ENCODE measurements at places on chromosomes 13 and 19.
A peak's percentile ranks its signal among the peaks of the same experiment; 100 is the strongest.

- no peak for DNase-seq
These were observed 49.7 kb downstream of the CRTC1 start for GRCh38 chr19:18733196-18733647.

- DNase-seq: no peak
These were observed 24.5 kb downstream of the SAE1 start for GRCh38 chr19:47155148-47155547.

- no peak for DNase-seq
These were observed 5.7 kb downstream of the PTPRS start for GRCh38 chr19:5334824-5335500.

- no peak for DNase-seq
These were observed 6.9 kb upstream of the OVOL3 start for GRCh38 chr19:36103842-36104552.

GRCh38 chr13:100517728-100518127 lies 70.9 kb downstream of the GGACT start:
- DNase-seq: no peak

DNA sequence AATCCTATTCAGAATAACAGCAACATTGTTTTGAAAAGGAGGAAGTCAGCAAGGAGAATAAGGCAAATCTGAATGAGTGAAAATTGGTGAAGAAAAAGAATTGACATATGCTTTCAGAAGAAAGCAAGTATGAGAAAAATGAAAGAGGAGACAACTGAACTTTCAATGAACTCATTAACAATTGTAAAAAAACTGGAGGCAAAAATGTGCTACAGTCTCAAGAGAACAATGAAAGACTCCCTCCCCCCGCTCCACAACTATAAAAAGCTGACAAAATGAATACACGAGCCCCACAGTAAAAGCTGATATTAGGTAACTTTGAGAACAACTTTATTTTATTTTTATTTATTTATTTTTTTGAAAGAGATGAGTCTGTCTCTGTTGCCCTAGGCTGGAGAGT lies 373.1 kb downstream of the DIAPH3 start:
- no peak for DNase-seq

GRCh38 chr13:89363144-89363543 lies 1692.0 kb downstream of the SLITRK5 start:
- no peak for DNase-seq

DNA sequence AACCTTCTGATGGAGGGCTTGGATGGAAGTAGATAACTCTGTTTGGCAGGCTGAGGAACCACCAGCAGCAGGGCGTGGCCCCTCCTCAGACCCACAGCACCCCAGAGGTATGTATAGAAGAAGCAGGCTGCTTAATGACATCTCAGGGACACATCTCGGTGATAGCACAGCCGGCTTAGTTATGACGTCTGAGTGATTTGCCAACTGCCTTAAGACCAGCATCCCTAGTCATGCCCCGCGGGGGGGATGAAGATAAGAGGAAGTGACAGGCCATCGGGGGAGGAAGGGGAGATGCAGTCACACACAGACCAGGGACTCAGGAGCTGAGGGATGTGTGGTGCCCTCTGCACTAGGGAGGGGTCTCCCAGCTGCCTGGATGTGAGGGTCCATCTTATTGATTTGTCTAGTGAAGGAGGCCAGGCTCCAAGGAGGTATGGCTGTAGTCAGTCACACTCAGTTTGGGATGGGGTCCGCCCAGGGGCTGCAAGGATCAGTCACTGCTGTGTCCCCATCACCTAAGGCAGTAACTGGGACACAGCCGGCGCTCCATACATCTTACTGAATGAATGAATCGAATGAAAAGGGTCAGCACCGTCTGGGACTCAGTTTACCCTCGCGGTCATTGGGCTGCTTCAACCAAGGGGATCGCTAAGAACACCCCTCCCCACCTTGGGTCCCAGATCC lies 19.2 kb upstream of the ERCC1 start:
- DNase-seq: no peak

- DNase-seq: peak; percentile 16
These were observed 4.8 kb downstream of the FFAR3 start for GRCh38 chr19:35363001-35363590.

DNA sequence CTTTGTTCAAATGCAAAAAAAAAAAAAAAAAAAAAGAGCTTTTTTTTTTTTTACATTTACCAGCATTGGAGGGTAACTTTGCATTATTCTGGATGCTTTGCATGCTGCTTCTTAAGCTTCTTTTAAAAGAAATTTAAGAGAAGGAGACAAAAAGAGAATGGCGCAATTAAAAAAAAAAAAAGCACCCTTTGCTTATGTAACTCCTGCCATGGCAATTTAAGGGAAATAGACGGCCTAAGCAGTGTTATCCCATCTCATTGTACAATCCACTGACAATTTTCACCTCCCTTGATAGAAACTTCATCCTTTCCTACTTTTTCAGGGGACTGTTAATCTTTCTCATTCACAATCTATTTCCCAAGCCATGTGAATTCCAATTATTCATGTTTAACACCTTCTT lies 129.8 kb downstream of the KCTD12 start:
- no peak for DNase-seq

DNA sequence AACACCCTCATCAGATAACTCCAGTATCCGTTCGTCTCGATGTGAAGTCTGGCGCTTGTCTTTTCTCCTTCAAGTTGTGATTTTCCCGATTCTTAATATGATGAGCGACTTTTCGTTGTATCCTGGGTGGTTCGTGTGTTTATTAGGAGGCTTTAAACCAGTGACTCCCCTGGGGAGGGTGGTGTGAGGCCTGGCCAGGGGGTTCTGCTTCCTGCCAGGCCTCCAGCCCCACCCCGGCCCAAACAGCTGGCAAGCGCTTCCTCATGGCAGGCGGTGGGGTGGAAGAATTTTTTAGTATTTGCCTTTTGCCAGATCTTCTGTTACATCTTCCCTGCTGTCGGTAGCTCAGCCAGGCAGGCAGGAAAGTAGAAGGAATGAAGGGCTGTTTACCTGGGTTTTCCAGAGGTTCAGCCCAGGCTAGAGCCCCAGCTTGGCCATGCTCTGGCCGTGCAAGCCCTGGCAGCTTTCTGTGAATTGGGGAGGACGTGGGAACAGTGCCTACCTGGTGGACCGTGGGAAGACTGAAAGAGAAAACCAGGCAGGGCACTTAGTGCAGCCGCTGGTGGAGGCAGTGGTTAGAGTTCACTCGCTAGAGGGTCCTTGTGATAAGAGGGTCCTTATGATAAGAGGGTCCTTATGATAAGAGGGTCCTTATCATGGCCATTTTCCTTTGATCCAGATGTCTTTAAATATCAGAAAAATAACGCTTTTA lies 37.7 kb upstream of the DCUN1D2 start:
- no peak for DNase-seq

- DNase-seq: no peak
These were observed 193.3 kb downstream of the SLC7A1 start for GRCh38 chr13:29402166-29402636.

DNA sequence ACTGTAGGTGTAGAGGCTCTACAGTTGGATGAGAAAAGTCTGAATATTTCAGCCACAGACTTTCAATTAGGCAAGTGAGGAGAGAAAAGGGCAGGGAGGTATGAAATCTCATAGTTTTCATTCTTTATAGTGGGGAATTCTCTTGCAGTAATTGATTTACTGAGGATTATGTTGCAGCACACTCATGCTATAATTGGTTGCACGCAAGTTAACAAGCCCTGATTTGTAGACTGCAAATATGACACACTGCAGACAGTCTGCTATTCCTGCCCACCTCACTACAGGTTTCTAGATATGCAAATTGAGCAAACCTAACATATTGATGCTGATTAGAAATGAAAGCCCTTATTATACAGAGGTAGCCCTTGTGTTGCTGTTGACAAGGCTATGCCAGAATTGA lies 139.4 kb downstream of the LHFPL6 start:
- no peak for DNase-seq

DNA sequence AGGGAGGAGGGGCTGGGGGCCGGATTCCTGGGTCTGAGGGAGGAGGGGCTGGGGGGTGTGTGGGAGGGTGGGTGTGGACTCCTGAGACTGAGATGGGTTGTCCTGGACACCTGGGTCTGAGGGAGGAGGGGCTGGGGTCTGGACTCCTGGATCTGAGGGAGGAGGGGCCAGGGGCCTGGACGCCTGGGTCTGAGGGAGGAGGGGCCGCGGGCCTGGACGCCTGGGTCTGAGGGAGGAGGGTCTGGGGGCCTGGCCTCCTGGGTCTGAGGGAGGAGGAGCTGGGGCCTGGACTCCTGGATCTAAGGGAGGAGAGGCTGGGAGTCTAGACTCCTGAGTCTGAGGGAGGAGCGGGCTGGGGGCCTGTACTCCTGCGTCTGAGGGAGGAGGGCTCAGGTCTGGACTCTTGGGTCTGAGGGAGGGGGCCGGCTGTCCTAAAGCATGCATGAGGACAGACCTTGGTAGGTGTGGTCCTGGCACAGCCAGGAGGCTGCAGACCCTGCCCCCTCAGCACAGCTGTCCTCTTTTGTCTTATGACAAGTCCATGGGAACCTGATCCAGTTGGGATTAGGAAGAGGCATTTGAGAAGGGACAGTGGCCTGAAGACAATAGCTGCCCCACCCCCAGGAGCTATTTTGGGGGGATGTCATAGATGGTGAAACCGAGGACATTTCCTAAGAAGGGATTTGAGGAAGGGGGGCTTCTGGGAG lies 1.3 kb downstream of the TNNT1 start:
- no peak for DNase-seq

DNA sequence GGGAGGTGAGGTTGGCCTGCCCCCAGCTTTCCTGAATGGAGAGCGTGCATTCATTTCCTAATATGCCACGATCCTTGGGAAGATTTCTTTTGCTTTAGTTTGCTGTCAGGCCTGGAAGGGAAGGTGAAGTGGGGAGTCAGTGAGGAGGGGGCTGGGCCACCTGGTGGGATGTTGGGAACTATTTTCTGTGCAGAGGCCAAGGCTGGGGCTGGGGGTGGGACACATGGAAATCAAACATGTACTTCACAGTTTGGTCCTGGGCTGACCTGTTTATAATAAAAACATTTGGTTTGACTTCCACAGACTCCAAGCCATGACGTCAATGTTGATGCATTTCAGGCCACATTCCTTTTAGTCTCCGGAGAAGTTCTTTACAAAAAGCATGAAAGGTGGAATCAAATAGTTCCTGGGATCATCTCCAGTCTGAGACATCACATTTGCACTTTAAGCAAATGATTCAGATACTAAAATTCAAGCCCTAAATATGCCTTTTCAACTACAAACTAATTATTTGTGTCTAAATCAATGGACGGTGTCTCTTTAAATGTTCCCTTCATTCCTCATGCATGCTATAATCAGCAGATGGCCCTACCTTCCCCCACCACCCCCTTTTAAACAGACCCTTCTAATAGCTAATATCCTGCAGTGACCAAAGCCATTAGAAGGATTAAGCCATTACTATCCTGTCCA lies 41.5 kb upstream of the MEDAG start:
- no peak for DNase-seq

DNA sequence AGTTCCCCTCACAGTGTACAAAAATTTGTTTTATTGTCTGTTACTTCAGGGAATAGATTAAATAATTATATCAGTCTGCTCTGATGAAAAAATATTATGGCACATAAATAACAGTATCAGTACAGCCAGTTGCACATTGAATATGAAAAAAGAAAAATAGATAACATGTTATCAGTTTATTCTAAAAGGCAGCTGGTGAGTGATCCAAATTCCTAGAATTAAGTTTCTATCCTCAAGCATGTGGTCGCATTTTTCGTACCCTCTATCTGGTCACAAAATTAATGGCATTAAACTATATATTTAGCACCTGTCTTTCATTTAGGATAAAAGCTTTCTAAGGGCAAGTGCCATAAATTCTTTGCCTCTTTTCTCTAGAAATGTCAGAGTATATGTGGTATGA lies 944.8 kb upstream of the PCDH9 start:
- DNase-seq: no peak

DNA sequence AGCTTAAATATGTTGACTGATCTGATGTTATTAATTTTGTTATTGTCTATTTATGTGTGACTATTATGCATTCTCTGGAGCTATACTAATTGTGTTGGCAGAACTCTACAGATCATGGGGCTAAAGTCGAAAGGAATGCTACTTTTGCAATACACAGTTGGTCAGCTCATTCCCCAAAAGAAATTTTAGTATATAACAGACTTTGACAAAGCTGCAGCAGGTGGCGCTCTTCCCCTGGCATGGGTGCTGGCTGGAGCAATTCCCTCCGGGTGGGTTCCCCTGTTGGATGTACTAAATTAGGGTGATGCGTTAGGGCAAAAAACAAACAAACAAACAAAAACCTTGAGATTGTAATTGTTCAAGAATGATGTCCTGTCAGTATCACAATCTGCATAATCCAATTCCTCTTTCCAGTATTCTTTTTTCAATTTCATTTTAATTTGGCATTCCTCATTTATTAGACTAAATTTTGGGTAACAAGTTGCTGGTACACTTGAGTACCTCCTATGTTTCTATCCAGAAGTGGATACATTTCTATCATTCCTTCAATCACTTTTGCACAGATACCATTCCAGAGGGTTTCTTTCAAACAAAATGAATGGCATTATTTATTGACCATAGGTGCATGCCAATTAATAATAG lies 322.8 kb upstream of the EDNRB start:
- no peak for DNase-seq

GRCh38 chr13:50805805-50806204 lies 37.7 kb downstream of the DLEU7 start:
- no peak for DNase-seq

DNA sequence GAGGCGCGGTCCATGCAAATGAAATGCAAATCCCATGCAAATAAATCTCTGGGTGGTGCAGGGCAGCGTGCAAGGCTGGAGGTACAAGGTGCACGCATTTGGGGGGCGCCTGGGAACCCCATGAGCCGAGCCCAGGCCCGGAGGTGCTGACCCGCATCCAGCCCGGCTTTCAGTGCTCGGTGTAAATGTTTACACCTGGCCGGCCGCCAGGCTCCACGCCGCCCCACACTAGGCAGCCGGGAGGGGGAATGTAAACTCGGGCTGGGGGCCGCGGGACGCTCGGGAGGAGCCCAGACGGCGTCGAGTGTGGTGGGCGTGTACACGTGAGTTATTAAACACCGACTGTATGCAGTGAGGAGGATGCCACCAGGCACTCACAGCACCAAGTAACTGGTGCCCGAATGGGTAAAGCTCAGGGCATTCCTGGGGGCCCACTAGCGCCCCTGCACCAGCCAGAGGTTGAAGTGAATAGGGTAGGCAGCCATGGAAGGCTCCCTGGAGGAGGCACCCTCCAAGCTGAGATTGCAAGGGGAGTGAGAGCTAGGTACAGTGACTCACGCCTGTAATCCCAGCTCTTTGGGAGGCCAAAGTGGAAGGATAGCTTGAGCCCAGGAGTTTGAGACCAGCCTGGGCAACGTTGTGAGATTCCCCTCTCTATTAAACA lies 17.2 kb downstream of the FUT6 start:
- no peak for DNase-seq

- no peak for DNase-seq
These were observed 177.3 kb upstream of the KL start for GRCh38 chr13:32838945-32839344.

GRCh38 chr13:30757026-30757742 lies 21.8 kb downstream of the ALOX5AP start:
- no peak for DNase-seq

GRCh38 chr19:39078436-39079200 lies 5.5 kb upstream of the ACP7 start:
- DNase-seq: no peak

- no peak for DNase-seq
These were observed 17.1 kb downstream of the IGFL3 start for GRCh38 chr19:46107371-46107770.

GRCh38 chr13:57698851-57699250 lies 67.3 kb downstream of the PCDH17 start:
- no peak for DNase-seq

- DNase-seq: no peak
These were observed 12.3 kb downstream of the ATP8B3 start for GRCh38 chr19:1799695-1800342.

- no peak for DNase-seq
These were observed 2.4 kb downstream of the ELAVL3 start for GRCh38 chr19:11478167-11479089.

GRCh38 chr19:33438987-33439781 lies 65.7 kb downstream of the CEBPG start:
- DNase-seq: no peak
